ENCODE measurements at places on chromosomes 13 and 19. TPM values are rescaled to one million over a fixed set of nuclear protein-coding genes. Genes with fewer than 3 reads are reported as not detected.

The NXNL1 gene
- not detected for total RNA-seq

DNA sequence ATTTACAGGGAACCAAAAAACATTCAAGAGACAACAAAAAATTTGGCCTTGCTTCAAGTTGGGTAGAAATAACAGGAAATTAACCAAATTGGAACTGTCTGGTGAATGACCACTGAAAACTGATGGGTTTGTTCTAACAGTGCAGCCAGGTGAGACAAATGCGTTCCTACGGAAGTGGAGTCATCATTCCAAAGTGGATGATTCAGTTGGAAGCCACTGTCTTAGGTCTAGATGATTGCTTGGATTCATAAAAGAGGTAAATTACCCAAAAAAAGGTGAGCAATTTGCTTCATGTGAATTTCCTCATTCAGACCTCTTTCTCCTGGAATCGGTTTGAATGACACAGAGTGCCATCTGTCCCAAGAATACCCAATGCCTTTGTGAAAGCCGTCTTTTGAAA, 87.1 kb upstream of the IPO5 start:
- no peak for DNase-seq

DNA sequence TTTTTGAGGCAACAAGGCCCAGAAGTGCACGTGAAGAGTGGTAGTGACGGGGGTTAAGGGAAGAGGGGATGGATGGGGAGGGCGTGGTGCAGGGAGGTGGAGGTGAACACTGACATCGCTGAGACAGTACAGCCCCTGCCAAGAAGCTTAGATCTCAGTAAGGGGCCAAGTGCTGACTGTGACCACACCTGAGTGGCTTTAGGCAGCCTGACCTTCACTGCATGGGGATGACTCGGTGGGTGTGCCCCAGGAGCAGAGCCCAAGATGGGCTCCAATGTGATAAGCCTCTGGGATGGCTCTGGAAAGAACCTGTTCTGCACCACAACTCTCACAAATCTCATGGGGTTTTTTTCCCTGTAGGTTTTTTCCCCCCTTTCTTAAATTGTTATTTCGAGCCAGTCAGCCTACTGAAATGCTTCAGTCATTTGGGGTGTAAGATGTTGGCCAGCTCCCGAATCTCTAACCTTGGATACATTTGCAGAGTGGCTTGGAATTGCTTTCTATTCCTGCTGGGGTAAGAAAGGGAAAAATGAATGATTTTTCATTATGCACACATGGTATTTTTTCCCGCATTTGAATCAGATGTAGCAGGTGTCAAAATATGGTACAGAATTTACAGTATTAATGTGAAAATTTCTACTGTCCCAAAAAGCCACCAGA, 165.0 kb downstream of the TM9SF2 start:
- no peak for DNase-seq

The POSTN gene
- 3.3 TPM for total RNA-seq

- no peak for DNase-seq
Measured at GRCh38 chr19:49327878-49328544, 3.0 kb upstream of the SLC6A16 start.

GRCh38 chr19:36482876-36483275, 6.5 kb downstream of the ZNF566 start:
- no peak for DNase-seq
